ENCODE measurements at places on chromosomes 12 and 14.
A peak's percentile ranks its signal among the peaks of the same experiment; 100 is the strongest.

GRCh38 chr14:54650331-54650958 is 83.5 kb downstream of the SAMD4A start:
- DNase-seq: no peak

DNA sequence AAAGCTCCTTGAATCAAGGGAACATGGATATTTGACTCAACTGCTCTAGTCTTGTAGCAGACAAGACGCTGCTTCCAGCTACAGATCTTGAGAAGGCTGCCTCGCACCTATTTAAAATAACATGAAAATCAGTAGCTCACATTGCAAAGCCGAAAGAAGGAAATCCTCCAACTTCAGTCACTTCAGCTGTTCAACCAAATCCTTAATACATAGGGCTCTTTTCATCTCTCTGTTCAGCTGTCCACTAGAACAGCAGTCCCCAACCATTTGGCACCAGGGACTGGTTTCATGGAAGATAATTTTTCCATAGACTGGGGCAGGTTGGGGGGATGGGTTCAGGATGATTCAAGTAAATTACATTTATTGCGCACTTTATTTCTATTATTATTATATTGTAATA is 1116.0 kb upstream of the TMEM132C start:
- no peak for DNase-seq

- DNase-seq: no peak
These were observed 44.5 kb upstream of the ESRRB start for GRCh38 chr14:76331328-76332011.

DNA sequence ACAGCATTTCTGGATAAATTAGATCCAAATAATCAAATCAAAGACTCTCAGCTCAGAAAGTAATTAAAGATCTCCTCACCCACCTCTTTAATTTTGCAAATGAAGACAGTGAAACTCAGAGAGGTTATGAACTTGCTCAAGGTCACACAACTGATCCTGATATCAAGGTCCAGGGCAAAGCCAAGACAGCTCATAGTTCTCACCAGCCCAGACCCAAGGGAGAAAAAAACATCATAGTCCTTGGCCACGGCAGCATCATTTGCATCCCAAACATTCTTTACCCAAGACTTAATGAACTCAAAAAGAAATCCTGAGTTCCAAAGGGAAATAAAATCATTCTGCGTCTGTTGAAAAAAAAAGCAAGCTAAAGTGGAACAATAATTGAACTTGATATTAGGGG is 112.1 kb downstream of the DAD1 start:
- DNase-seq: no peak

- DNase-seq: no peak
These were observed 14.2 kb upstream of the CARMIL3 start for GRCh38 chr14:24037658-24038037.

DNA sequence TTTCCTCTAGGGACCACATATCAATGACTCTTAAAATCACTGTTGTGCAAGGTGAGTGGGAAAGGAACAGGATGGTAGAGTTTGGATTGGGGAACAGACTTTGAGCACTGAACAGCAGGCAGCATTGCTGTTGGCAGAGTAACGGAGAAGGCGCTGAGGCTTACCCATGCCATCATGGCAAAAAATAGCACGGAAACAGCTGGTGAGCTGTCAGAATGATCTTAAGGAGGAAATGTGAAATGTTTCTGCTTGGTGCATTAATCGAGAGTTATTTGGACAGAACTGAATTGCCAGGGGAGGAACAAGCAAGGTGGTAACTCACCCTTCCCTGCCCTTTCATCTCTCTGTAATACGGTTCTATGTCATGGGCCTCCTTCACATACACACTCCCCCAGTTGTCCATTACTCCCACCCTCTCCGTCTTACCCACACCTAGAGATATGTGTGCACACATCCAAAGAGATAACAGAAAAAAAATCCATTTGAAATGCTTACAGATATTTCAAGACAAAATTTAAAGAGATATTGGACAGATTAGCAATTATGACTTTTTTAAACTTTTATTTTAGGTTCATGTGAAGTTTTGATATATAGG is 572.5 kb downstream of the DIO2 start:
- DNase-seq: no peak

- no peak for DNase-seq
These were observed 9.7 kb downstream of the MPHOSPH9 start for GRCh38 chr12:123223241-123223668.

DNA sequence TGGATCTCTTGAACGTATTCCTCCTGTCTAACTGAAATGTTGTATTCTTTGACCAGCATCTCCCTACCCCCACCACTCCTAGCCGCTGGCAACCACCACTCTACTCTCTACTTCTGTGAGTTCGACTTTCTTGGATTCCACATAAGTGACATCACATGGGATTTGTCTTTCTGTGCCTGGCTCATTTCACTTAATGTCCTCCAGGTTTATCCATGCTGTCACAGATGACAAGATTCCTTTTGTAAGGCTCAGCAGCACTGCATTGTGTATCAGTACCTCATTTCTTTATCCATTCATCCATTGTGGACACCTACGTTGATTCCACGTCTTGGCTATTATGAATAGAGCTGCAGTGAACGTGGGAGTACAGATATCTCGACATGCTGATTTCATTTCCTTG is 10.5 kb downstream of the PRKAB1 start:
- no peak for DNase-seq

DNA sequence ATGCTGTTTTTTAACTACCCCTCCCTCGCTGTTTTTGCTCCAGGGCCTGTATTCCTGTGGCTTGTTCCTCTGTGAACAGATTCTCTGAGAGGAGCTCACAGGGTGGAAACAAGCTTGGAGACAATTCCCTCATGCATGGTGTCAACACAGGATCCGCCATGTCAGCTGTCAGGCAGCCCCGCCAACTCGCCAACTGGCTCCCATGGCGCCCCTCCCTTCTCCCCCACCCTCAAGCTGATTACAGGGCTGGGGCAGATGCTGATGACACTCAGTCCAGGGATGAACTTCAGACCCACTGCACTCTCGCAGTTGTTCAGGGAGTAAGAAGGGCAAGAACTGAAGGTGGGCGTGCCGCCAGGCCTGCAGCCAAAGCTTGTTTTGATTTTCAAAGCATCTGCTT is 229.9 kb downstream of the NTF3 start:
- no peak for DNase-seq

DNA sequence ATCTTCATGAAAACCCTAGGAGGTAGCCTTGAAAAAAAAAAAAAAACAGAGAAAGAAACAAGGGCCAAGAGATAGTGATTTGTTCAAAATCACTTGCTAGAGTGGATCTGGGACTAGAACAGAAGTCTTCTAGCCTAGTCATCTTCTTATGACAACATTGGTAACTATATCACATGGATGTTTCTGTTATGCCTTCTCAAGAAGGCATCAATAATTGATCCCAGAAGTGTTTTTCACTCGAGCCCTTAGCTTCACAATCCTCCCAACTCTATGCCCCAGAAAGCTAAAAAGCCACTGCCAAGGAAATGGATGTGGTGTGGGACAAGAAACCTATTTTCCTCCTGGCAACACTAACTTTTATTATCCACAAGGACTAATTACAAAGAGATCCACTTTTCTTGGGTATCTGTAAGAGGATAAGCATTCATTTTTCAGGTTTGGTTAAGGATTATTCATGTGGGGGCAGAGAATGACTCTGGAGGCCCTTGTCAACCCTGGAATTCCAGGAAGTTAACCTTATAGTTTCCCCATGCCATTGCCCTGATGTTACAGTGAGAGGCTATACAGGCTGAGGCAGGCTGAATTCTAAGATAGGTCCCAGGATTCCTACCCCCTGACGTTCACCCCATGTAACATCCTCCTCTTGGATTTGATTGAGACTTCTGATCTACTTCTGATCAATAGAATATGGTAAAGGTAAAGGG is 67.7 kb upstream of the CPM start:
- no peak for DNase-seq

GRCh38 chr14:103329401-103330347 is 4.4 kb upstream of the EIF5 start:
- DNase-seq: peak; percentile 86

DNA sequence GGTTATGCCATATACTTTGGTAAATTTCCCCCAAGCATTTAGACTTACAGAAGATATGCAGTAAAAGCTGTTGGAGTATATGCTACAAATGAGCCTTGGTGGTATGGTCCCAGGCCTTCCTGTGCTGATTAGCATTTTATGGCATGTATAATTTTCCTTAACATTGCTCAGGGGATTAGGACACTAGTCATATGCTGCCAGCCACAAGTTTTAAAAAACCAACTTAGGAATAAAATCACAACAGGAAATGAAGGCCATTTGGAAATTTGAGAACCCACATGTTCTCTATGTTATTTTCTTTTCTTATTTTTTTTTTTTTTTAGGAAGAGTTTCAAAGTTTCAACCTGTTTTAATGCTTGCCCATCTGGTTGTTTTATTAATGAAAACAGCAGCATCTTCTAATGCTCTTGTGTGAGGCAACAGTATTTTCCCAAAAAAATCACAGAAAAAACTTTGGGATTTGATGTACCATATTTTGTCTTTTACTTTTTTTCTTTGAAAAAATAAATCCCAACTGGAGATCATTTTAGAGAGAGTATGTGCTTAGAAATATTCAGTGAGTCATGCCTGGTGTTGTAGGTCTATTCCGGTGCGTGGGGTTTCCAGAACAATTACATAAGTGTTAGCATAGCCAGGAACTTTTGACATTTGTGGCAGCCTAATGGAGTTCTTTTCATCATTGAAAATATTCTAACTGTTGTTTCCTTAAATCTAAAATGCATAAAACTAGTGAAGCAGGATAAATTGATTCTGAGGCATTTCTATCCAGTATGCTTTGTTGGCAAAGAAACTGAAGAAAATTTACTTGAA is 21.7 kb upstream of the DUSP6 start:
- peak; percentile 83 for DNase-seq

- peak; percentile 53 for DNase-seq
These were observed 297.0 kb downstream of the PRKD1 start for GRCh38 chr14:29630566-29631160.

- no peak for DNase-seq
These were observed 90.4 kb upstream of the CCDC91 start for GRCh38 chr12:28099871-28100270.

DNA sequence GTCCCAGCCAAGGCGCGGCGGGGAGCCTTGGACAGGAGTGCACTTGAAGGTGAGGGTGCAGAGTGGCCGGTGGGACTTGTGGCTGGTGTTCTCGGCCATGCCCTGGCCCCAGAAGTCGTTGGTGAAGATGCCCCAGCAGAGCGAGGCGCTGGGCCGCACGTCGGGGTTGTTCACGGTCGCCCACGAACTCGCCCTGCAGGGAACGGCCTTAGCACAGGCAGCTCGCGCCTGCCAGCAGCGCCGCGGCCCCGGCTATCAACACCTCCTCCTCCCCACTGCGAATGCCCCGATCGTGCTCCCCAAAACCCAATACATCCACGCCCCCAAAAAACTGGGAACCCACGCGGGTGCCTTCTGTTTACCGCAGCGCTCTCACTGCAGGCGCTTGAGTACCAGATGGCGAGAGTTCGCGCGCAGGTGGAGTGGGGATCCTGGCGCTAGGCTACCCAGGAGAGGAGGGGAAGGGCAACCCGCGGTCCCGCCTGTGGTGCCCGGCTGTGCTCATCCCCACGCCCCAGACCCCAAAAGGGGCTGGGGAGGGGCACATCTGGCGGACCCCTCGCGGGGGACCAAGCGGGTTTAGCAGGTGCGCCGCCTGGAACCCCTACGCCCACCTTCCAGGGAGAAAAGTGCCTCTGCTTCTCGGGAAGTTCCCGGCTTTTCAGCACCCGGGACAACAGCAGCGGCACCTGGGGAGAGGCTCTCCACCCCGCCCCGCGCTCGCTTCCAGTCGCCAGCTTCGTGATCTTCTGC is 386.3 kb upstream of the TMTC1 start:
- no peak for DNase-seq

DNA sequence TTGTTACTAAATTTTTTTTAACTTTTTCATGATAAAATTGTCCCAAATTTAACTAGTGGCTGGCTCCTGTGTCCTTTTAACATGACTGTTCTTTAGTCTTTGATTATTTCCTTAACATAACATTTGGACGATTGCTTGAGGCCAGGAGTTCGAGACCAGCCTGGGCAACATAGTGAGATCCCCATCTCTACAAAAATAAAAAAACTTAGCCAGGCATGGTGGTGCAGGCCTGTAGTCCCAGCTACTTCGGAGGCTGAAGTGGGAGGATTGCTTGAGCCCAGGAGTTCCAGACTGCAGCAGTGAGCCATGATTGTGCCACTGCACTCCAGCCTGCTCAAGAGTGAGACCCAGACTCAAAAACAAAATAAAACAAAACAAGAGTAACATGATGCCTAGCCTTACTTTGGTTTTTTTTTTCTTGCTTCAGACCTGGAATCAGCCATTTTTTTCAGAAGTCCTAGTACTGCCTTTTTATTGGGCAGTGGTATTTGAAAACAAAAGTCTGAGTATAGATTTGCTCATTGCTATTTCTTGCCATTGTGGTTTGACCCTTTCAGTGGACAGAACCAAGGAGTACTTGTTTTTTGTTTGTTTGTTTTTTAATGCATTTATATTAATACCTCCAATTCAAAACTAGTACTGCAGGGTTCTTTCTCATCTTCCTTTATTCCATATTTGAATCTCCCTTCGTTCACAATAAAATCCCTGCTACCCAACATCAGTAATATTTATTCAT is 4.8 kb downstream of the TOGARAM1 start:
- no peak for DNase-seq

DNA sequence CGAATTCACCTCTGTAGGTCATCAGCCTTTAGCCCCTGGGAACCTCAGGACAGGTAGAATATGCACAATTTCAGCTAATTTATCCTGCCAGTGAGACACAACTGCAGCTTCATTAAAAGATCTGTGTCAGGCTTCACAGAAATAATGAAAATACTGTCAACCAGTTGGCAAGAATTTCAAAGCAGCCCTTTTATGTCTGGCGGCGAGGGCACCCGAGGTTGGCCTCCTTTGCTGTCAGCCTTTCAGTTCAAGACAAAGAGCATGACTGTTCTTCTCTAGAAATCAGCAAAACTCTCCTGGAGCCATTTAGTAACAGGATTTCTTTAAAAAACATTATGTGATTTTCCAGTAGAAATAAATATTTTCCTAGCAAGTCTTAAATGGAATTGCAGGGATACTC is 75.9 kb downstream of the BBS10 start:
- DNase-seq: no peak

GRCh38 chr12:130955238-130955816 is 1.6 kb downstream of the ADGRD1 start:
- no peak for DNase-seq

DNA sequence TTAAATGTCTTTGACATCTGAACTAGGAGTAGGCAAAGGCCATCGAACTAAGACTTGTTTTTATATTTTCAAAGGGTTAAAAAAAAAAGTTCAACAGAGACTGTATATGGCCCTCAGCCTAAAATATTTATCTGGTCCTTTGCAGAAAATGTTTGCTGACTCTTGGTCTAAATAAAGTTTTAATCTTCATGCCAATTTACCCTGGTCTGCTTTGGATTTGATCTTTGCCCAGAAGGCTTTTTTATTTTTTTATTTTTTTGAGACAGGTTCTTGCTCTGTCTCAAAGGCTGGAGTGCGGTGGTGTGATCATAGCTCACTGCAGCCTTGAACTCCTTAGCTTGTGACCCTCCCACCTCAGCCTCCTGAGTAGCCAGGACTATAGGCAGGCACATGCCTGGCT is 47.1 kb downstream of the SPATS2 start:
- no peak for DNase-seq
